ENCODE measurements at places on chromosomes 3 and 15.

- DNase-seq = peak; percentile 18
Observed at GRCh38 chr3:68007621-68008226, 353.3 kb upstream of the SUCLG2 start.

GRCh38 chr3:12585970-12586369, 29.1 kb downstream of the MKRN2 start:
- no peak for DNase-seq

- no peak for DNase-seq
Observed at GRCh38 chr15:36506733-36507356, 72.6 kb upstream of the CDIN1 start.

- DNase-seq = no peak
Observed at GRCh38 chr3:29426302-29427226, 145.7 kb downstream of the RBMS3 start.

DNA sequence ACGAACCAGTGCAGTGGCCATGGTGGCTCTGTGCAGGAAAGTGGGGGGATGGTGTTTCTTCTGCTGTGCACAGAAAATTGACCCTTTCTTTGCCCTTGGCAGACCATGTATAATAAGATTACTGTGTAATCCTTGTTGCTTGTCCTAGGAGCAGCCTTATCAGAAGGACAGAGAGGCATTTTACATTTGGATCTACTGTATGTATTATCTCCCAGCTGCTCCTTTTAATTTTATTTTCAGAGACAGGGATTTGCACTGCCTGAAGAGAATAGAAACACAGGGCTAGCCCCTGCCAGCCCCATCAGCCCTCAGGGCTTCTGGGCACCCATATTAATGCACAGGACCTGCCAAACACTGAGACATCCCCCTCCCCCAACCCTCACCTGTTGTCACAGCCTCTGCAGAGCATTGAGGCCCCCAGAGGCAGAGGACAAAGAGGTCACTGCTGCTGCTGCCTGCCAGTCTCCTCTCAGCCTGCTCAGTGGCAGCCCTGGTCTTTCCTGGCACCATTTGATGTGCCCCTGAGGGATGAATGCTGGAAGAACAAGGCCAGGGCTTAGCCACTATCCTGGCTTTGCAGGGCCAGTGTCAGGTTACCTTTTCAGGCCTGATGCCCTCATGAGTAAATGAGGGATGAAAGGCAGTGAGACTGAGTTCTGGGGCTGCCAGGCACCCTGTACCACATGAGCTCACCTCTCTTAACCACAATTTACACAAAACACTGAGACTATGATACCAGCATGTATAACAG, 533.4 kb downstream of the NTRK3 start:
- no peak for DNase-seq

GRCh38 chr3:117743993-117744392, 1034.4 kb downstream of the TUSC7 start:
- DNase-seq = no peak

- no peak for DNase-seq
Observed at GRCh38 chr3:101829437-101829830, 19.9 kb upstream of the NFKBIZ start.

DNA sequence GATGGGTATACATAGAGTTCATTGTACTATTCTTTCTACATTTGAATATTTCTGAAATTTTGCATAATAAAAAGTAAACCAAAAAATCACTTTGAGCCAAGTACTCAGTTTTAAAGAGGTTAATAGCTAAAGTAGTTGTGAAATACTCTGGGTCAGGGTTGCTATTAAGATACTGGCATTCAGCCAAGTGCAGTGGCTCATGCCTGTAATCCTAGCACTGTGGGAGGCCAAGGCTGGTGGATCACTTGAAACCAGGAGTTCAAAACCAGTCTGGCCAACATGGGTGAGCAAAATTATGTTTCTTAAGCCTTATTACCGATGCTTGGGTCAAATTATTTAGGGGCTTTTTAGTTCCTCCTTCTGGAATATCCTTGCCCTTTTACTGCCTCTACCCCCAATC, 122.0 kb upstream of the MELTF start:
- no peak for DNase-seq

GRCh38 chr3:18246336-18247060, 178.6 kb downstream of the SATB1 start:
- no peak for DNase-seq

Measured in midbrain (tissue), 1 donor.